Large intestine (tissue), 12 donors: ENCODE measurements at places on chromosomes 12 and 14. TPM values are rescaled to one million over a fixed set of nuclear protein-coding genes. Genes with fewer than 3 reads are reported as not detected.

GRCh38 chr12:21337959-21338744 is 3.4 kb upstream of the SLCO1A2 start:
- H3K4me3 ChIP-seq: no peak overlapping the region
- H3K27me3 ChIP-seq: no peaks in the 10 kb centered on the region
- no peaks in the 10 kb centered on the region for H3K36me3 ChIP-seq
- no peak overlapping the region for H3K27ac ChIP-seq
- DNase-seq: no peak

NEUROD4 gene
- 0.01 TPM for polyA plus RNA-seq

NID2 gene
- polyA plus RNA-seq: 21.1 TPM

GRCh38 chr12:124452576-124453331 is 114.7 kb downstream of the NCOR2 start:
- no peak overlapping the region for H3K27ac ChIP-seq
- no peak for DNase-seq
- no peak overlapping the region for H3K4me3 ChIP-seq
- no peaks in the 10 kb centered on the region for H3K27me3 ChIP-seq

DNA sequence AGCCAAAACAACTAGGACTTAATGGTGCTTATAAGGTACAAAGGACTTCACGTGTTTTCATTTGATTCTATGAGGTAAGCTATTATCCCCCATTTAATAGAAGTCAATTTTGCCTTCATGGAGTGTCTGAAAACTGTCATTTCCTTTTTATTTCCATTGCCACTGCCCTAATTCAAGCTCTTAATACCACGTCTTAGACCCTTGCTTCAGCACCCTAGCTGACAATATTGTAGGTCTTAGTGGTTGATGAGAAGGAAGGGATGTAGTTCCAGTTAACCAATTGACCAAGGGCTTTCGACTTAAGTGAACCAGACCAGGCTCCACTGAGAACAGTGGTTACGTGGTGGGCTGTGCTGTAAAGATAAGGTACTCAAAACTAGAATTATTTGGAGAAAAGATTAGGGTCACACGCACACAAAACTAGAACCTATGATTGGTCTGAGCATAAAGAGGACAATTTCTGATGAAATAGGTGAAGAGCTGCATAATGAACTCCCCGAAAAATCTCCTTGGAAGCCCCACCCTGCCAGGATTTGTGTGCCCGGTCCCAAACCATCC is 9.6 kb upstream of the ASIC1 start:
- H3K4me3 ChIP-seq: no peak overlapping the region
- peaks cover 10% of the 10 kb centered on the region for H3K4me1 ChIP-seq
- DNase-seq: no peak

DNA sequence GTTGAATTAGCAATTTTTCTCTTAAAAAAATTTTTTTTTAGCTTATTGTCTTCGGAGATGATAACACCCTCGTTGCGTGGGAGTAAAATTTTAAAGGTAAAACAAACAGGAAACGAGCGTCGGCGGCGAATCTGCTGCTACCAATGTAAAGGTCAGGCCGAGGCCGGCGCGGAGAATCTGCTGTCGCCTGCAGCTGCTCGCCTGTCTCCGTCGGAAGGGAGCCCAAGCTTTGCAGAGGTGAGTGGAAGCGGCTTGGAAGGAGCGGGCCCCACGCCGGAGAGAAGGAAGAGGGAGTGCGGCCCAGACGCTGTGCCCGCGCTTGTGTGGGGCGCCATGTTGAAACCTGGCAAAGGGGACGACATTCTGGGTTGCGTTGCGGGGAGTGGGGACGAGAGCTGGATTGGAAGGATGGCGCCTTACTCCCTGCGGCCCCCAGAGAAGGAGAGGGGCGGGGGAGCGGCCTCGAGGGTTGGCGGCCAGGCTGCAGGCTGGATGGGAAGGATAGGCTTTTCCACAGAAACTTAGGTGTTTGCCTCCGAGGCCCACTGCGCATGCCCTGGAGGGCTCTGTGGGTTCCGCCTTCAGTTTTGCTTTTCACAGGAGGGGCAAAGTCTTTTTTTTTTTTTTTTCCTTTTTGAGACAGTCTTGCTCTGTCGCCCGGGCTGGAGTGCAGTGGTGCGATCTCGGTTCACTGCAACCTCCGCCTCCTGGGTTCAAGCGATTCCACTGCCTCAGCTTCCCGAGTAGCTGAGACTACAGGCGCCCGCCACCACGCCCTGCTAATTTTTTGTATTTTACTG is at the start of gene SNRNP35:
Gene SNRNP35, plus strand, starts transcription at position 160 of the 800 bp plus-strand sequence. CDS start 7,402 bp downstream, outside the sequence.
- H3K4me1 ChIP-seq: peaks cover 2% of the 10 kb centered on the region
- DNase-seq: peak; percentile 95
- peak within 1 kb of the TSS; percentile 100 for H3K27ac ChIP-seq
- H3K36me3 ChIP-seq: peaks cover 3% of the 10 kb centered on the region
- no peaks in the 10 kb centered on the region for H3K27me3 ChIP-seq

DNA sequence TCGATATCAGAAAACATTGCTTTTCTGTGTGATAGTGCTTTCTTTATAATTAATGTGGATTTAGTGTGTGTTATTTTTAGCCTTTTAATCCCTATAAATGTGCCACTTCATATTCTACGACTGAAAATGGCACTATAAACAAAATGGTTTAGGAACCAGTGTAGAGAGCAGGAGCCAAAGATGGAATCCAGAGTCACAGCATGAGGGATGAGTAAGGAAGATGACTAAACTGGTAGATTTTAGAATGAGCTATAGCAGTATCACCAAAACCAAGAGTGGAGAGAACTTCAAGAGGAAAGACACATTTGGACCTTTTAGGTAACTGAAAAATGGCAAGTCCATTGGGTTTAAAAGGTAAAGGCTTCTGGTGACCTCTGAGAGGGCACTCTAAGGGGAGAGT is 887.2 kb downstream of the NRXN3 start:
- no peaks in the 10 kb centered on the region for H3K36me3 ChIP-seq
- H3K27me3 ChIP-seq: no peaks in the 10 kb centered on the region
- DNase-seq: no peak
- H3K27ac ChIP-seq: no peak overlapping the region
- no peak overlapping the region for H3K4me3 ChIP-seq

CCDC196 gene
- 0.72 TPM for polyA plus RNA-seq

TOMM20L gene
- polyA plus RNA-seq: 0.24 TPM

GRCh38 chr12:88538250-88538649 is 42.0 kb downstream of the KITLG start:
- no peaks in the 10 kb centered on the region for H3K4me1 ChIP-seq
- H3K4me3 ChIP-seq: no peak overlapping the region
- H3K36me3 ChIP-seq: peaks cover 2% of the 10 kb centered on the region

TBX5 gene
- polyA plus RNA-seq: not detected

- H3K4me3 ChIP-seq: no peak overlapping the region
- peak; percentile 23 for DNase-seq
- H3K27me3 ChIP-seq: no peaks in the 10 kb centered on the region
- no peaks in the 10 kb centered on the region for H3K36me3 ChIP-seq
- H3K4me1 ChIP-seq: peaks cover 5% of the 10 kb centered on the region
- H3K27ac ChIP-seq: peak overlapping the region; percentile 57
These were observed 275.9 kb downstream of the FBXL14 start for GRCh38 chr12:1318327-1319031.

DNA sequence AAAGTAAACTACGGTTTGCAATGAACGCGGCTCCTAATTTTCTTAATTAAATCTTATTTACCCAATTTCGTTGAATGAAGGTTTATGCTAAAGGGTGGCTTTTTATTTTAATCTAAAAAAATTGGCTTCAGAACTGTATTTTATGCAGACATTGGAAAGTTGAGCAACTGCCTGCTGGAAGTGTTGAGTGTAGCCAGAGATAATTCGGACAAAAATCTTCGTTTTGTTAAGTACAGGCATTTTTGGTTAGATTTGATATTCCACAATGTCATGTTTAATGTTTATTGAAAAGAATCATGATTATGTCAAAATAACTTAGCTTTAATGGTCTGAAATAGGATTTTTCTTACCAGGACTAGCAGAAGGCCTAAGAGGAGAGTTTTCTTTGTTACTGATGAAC is 875 bp downstream of the IRAK3 start:
- H3K4me1 ChIP-seq: peaks cover 5% of the 10 kb centered on the region
- peak overlapping the region; percentile 23 for H3K4me3 ChIP-seq
- DNase-seq: no peak
- no peak overlapping the region for H3K27ac ChIP-seq
- no peaks in the 10 kb centered on the region for H3K36me3 ChIP-seq

DNA sequence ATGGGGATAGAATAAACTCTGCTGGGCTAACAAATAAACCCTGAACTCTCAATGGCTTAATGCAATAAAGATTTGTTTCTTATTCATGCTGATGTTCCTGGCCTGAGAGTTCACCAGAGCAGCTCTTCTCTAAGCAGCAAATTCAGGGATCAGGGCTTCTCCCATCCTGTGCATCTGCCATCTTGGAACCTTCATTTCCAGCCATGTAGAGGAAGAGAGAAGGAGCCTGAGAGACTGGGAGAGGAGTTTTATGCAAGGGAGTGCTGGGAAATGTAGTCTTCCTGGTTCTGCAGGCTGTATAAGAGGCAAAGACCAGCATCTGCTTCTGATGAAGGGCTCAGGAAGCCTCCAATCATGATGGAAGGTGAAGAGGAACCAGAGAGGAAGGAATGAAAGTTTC is 20.6 kb upstream of the APOLD1 start:
- H3K4me1 ChIP-seq: no peaks in the 10 kb centered on the region
- H3K36me3 ChIP-seq: no peaks in the 10 kb centered on the region
- H3K27me3 ChIP-seq: no peaks in the 10 kb centered on the region
- H3K4me3 ChIP-seq: no peak overlapping the region

WDHD1 gene
- polyA plus RNA-seq: 8.1 TPM

DNA sequence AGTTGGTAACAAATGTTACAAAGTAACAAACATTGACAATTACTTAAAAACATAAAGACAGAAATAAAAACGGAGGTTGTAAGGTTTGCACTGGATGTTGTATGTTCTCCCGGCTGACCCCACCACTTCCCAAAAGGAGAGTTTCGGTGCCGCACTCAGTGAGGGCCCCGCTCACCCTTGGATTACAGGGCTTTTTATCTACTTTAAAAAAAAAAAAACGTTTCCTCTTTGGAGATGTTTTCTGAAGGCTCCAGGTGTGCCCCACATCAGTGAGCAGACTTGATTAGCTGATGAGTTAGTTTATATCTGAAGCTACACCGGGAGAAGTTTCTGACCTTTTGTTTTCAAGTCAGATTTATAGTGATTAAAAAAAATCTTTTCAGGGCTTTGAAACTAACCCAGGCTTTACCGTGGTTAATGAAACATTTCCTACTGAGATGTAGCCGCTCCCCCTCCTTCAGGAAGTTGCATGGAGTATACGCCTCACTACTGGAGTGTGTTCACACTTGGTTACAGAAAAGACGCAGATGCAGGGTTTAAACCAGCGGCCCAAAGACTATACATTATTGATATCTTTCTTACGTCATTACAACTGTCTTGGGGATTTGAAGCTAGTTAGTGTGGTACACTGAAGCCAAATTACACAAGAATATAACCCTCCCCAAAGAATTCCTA is 38.0 kb upstream of the BCL7A start:
- no peak overlapping the region for H3K4me3 ChIP-seq
- no peaks in the 10 kb centered on the region for H3K27me3 ChIP-seq
- no peak for DNase-seq

GRCh38 chr12:112031472-112031871 is 18.2 kb downstream of the ERP29 start:
- H3K36me3 ChIP-seq: peaks cover 47% of the 10 kb centered on the region
- no peaks in the 10 kb centered on the region for H3K4me1 ChIP-seq
- H3K27me3 ChIP-seq: no peaks in the 10 kb centered on the region

SPTB gene
- 2.9 TPM for polyA plus RNA-seq

DNA sequence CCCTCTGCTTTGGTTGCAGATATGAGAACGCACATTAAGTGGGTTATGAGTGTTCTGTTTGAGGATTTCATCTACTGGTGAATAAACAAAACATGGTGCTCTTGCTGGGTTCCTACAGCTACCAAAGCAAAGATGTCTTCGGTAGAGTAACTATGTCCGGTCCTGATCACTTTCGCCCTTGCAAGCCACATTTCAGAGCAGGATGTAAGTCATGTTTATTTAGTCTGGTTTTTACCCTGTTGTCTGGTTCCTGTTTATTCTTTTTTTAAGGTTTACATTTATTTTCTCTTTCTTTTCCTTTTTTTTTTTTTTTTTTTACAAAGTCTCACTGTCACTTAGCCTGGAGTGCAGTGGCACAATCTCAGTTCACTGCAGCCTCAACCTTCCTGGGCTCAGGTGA is 99.2 kb downstream of the VEZT start:
- DNase-seq: no peak
- no peaks in the 10 kb centered on the region for H3K27me3 ChIP-seq
- H3K4me1 ChIP-seq: no peaks in the 10 kb centered on the region
- no peak overlapping the region for H3K4me3 ChIP-seq
- no peaks in the 10 kb centered on the region for H3K36me3 ChIP-seq

DNA sequence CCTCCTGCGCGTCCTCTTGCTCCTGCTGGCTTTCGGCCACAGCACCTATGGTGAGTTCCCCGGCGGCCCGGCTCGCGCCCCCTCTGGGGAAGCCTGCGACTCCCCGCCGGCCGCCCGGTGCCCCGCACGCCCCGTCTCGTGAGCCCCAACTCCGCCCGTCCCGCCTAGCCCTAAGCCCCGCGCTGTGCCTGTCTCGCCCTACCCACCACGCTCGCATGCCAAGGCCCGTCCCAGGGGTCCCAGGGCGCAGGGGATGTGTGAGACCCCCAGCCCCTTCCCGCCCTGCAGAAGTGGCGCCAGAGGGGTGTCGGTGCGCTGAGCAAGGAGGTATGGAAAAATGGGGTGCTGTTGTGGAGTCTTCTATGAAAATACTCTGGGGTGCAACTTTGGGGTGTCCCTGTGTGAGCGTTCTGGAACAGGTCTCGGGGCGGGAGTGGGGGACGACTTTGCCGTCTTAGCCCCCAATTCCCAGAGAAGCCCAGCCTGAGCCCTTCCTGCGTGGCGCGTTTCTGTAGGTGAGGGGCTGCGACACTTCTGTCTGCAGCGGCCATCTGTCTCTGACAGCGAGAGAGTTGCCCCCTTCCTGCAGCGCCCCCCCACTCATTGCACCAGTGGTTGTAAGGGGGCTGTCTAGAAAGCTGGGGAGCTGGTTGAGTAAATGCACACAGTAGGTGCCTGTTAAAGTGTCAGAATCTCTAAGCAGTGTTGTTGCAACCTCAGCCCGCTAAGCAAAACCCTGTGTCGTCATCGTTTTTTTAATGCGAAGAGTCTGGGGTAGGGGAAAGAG is 587 bp downstream of the DLK1 start:
- no peaks in the 10 kb centered on the region for H3K4me1 ChIP-seq
- H3K27ac ChIP-seq: no peak overlapping the region
- no peak for DNase-seq

- no peak for DNase-seq
- H3K27ac ChIP-seq: peak overlapping the region; percentile 57
- H3K4me1 ChIP-seq: peaks cover 23% of the 10 kb centered on the region
- no peaks in the 10 kb centered on the region for H3K36me3 ChIP-seq
- no peaks in the 10 kb centered on the region for H3K27me3 ChIP-seq
These were observed 4.5 kb downstream of the MYBPC1 start for GRCh38 chr12:101599311-101599710.
